CD4-positive, alpha-beta T cell treated with Interleukin-12 subunit alpha and Interleukin-12 subunit beta, for 1 hour (primary cell): ENCODE measurements at places on chromosomes 11 and 22.

- DNase-seq = no peak
Observed at GRCh38 chr11:119319136-119319699, 2.3 kb upstream of the MCAM start.

DNA sequence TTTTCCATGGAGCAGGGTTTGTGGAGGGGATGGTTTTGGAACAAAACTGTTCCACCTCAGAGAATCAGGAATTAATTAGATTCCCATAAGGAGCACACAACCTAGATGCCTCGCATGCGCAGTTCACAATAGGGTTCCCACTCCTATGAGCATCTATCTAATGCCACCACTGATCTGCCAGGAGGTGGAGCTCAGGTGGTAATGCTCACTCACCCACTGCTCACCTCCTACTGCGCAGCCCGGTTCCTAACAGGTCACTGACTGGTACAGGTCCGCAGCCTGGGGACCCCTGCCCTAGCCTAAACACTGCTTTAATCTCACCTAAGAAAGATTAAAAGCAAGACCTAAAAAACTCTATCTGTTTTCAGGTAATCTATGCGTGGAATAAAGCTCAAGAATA, 553.0 kb downstream of the JRKL start:
- no peak for DNase-seq

GRCh38 chr22:45584621-45585436, 82.1 kb downstream of the FBLN1 start:
- no peak for DNase-seq

DNA sequence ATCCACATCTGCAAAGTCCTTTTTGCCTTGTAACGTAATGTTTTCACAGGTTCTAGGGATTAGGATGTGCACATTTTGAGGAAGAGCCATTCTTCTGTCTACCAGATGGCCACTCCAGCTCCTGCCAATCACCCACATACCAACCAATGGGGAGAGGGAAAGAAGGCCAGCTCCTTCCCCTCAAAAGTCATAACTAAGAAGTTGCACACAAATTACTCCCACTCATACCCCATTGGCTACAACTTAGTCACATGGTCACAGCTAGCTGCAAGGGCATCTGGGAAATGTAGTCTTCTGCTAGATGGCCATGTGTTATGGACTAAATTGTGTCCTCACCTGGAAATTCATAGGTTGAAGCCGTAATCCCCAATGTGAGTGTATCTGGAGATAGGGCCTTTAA, 15.4 kb upstream of the MYOD1 start:
- DNase-seq = no peak
